ENCODE measurements at places on chromosomes 1 and 21.

DNA sequence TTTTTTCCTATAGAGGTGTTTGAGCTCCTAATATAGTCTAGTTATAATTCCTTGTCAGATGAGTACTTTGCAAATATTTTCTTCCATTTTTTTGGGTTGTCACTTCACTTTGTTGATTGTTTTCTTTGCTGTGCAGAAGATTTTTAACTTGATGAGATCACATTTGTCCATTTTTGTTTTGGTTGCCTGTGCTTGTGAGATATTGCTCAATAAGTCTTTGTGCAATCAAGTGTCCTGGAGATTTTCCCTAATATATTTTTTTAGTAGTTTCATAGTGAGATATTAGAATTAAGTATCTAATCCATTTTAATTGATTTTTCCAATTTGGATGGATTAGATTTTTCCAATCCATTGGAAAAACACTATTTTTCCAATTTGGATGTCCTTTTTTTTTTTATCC lies 1395.5 kb downstream of the PLA2G4A start:
- no peak for DNase-seq

DNA sequence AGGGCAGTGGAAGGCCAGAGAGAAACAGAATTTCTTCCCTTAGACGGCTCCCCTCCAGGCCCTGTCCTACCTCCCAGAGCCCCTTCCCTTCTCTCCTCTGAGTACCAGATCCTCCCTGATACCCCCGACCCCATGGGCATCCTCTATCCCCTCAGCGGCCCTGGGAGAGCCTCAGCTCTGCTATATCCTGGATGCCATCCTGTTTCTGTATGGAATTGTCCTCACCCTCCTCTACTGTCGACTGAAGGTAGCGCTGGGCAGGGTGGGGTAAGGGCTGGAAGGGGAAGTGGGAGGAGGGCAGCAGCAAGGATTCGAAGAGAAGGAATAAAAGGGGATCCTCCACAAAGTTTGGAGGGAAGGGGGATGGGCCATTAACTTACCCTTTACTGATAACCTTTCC lies 2.7 kb downstream of the FCER1G start:
- no peak for DNase-seq

DNA sequence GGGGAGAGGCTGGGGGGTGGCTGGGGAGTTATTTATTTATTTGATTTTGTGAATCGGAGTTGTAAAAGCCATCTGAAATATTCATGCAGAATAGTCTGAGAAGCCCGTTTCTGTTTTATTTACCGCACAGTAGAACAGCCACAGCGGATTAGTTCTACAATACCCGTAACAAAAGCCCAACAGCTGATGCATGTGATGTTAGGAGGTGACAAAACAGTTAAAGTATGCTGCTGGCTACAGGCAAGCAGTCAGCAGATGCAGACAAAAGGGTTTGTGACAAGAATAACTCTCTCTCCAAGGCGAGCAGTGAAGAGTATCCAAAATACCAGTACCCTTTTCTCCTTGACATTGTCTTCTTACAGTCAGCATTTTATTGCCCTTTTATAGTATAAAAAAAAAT lies 42.0 kb downstream of the PROX1 start:
- DNase-seq: no peak

GRCh38 chr1:182996816-182997215 lies 26.4 kb upstream of the LAMC1 start:
- DNase-seq: no peak

- DNase-seq: no peak
These were observed 8.2 kb downstream of the SYTL1 start for GRCh38 chr1:27349784-27350662.

DNA sequence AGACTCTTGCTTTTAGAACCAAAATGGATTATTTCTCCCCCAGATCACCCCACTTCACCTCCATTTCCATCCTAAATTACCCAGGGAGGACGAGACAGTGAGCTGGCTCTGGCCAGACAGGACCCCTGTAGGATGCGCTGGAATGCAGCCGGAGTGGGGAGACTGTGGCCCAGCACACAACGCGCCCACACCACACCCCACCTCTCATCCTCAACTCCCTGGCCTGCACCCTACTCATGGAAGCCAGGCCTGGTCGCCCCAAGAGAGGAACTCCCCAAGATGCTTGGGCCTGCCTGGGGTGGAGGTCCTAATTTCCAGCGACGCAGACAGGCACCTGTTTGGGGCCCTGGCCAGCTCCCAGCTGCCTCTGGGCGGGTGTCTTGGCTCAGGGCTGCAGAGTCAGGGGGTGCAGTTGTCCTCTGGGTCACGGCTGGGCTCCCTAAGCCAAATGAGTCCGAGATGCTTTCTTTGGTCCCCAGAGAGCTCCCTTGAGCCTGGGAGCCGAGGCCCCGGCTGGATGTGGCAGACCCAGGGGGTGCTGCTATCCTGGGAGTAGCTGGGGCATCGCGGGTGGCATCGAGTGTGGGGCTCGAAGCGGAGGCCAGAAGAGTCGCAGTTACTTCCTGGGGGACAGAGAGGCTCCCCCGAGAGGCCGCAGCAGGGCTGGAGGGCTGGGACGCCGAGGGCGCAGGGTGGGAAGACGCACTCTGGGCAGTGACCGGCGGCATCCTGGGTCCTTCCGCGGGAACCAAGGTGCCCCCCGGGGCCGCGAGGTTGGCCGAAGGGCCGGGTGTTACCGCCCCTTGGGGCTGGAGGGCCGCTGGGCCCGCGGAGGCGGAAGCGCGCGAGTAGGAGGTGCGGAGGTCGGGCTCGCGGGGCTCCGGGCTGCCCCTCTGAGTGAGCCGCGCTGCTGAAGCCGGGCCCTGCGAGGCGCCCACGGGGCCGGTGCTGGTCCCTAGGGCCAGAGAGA lies 10.4 kb downstream of the CLEC20A start:
- DNase-seq: no peak

GRCh38 chr1:17405898-17406759 lies 33.3 kb downstream of the RCC2 start:
- DNase-seq: peak; percentile 48

DNA sequence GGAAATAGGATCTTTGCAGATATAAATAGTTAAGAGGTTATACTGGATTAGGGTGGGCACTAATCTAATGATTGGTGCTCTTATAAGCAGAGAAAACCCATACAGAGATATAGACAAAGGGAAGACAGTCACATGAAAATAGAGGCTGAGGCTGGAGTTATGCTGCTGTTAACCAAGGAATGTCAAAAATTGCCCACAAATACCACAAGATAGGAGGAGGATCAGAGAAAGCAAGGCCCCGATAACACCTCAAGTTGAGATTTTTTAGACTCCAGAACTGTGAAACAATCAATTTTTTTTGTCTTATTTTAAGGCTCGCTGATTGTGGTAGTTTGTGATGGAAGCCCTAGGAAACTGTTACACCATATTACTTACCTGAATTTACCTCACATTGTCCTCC lies 513.2 kb downstream of the COL11A1 start:
- no peak for DNase-seq

DNA sequence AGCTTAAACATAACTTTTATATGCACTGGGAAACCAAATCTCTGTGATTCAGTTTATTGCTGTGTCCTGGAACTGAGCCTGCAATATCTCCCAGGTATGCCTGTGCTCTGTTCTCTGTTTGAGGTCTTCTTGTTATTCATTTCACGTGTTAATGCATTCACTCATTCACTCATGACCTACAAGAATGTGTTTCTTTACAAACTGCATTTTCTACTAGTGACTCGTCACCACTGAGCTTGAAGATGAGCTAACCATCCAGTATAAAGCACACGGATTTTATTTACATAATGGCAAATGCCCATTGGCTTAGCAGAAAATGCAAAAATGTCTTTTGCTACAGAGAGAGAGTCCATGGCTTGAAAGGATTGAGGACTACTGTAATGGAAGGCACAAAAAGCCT lies 75.0 kb upstream of the DUSP10 start:
- DNase-seq: no peak

Data from GM18507 (cell line).